ENCODE measurements at places on chromosomes 2 and 18.

GRCh38 chr2:84880645-84881521 is at the start of gene TRABD2A:
TRABD2A (minus strand) TSS chr2:84881084; CDS start chr2:84881039, 45 bp downstream.
- DNase-seq = no peak

GRCh38 chr2:240581811-240582210 is 4.7 kb upstream of the CAPN10 start:
- DNase-seq = no peak

- peak; percentile 6 for DNase-seq
Measured at GRCh38 chr2:132374551-132374950, 42.1 kb upstream of the GPR39 start.

DNA sequence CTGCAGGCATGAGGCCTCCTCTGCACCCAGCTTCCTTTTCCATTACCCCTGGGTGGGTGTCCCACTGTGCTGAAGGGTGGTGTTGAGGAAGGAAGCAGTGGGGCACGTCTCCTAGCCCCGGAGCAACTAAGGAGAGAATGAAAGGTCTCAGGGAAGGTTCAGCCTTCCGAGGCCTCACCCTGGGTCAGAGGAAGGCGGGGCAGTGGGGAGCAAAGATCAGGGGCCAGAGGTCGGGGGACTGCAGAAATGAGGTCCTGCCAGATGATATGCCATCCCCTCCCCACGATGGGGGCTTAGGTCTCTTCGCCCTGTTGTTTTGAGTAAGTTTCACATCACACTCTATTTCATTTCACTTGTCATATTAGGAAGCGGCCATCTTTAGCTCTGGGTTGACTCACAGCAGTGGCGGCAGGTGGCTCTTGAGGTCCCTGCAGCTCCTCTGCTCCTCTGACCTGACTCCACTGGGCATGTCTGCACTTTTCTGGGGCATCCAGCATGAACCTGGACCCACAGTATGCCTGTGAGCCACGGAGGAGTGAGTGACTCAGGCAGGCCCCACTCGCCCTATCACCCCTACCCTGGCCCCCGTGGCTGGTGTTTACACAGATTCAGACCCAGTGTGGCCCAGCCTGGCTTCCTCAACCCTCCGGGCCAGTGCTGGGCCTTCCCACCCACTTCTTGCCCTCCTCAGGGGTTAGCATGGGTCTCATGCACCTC is 153.7 kb upstream of the SMAD2 start:
- no peak for DNase-seq

DNA sequence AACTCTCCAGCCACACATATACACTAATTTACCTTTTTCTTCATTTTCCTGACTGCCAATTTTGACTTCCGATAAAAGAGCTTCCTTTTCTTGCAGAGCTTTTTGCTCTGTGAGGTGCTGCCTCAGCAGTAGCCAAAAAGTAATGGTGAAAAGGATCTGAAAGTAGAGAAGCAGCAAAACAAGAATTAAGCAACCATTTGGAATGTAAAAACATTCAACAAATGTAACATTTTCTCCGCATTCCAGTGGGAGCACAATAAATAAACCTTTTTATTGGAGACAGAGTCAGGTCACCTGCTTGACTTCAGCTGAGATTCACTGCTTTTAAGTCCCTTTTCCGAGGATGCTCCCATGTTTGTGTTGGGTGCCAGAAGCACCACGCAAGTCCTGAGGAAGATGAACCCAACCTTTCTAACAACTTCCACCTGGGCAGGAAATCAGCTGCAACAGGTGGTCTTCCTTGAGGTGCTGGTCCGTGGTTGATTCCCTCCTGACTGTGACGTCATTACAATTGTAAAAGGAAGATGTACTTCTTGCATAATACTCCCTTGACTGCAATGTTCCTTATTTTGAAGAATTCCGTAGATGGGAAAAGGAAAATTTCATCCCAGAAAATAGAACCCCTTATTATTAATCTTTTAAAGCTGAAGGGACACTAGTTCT is 265.5 kb downstream of the NAPG start:
- no peak for DNase-seq

DNA sequence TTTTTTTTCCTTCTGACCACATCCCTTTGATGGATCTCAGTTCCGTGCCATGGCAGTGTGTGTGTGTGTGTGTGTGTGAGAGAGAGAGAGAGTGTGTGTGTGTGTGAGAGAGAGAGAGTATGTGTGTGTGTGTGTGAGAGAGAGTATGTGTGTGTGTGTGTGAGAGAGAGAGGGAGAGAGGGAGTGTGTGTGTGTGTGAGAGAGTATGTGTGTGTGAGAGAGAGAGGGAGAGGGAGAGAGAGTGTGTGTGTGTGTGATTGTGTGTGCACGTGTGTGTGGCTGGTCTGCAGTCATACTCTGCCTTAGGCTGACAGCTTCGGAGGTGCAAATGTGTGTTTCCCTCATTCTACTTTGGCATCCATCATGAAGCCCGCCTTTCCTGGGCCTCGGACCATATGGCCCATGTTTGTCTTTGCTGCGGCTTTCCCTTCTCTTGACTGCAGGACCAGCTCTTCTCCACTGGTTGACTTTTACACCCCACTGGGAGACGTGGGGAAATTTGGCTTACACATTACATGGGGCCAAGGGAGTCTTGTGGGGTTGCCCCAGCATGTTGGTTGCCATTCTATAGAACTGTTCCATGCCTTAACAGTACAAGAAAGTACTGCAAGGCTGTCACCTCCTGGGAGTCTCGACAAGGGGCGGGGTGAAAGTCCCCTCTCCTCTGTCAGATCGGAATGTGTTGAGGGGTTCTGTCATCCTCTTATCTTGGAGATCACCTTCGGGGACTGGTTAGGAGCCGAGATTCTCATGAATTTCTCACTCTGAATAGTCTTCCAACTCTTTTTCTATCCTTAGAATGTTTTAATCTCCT is 21.6 kb downstream of the TSN start:
- no peak for DNase-seq

GRCh38 chr2:232637866-232638583 is 4.6 kb downstream of the EFHD1 start:
- no peak for DNase-seq

GRCh38 chr2:203951366-203951902 is 14.9 kb downstream of the ICOS start:
- DNase-seq = no peak

- DNase-seq = no peak
Measured at GRCh38 chr18:58087928-58088690, 44.1 kb downstream of the NEDD4L start.

- peak; percentile 9 for DNase-seq
Measured at GRCh38 chr18:47036298-47036874, 965 bp upstream of the ELOA2 start.

DNA sequence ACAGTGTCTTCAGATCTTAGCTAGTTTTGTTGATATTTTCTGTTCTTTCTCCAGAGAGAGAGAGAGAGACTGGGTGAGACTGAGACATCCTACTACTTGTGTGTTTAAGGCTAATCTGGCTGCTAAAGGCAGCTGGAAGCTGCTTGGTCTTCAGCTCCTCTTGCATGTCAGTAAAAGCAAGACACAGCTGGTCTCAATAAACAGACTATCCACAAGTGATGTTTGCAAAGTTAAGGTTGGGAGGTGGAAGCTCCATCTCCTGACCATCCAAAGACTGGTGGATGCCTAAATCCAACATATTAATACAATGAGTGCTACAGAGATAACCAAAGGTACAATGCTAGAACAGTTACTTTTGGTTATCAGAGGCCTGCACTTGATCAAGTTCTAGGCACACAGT is 17.8 kb downstream of the ERFE start:
- DNase-seq = no peak

GRCh38 chr2:162524849-162525248 is 180.9 kb downstream of the GCA start:
- DNase-seq = no peak

- DNase-seq = no peak
Measured at GRCh38 chr2:41267929-41268659, 779.7 kb upstream of the PKDCC start.
